ENCODE measurements at places on chromosomes 6 and 20.

DNA sequence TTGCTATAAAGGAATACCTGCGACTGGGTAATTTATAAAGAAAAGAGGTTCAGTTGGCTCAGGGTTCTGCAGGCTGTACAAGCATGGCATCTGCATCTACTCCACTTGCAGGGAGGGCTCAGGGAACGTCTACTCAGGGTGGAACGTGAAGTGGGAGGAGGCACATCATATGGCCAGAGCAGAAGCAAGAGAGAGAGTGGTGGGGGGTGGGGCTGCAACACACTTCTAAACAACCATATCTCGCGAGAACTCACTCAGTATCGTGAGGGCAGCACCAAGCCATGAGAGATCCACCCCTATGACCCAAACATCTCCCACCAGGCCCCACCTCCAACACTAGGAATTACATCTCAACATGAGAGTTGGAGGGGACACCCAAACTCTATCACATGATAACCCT, 109.8 kb upstream of the SCAF8 start:
- no peak for DNase-seq

DNA sequence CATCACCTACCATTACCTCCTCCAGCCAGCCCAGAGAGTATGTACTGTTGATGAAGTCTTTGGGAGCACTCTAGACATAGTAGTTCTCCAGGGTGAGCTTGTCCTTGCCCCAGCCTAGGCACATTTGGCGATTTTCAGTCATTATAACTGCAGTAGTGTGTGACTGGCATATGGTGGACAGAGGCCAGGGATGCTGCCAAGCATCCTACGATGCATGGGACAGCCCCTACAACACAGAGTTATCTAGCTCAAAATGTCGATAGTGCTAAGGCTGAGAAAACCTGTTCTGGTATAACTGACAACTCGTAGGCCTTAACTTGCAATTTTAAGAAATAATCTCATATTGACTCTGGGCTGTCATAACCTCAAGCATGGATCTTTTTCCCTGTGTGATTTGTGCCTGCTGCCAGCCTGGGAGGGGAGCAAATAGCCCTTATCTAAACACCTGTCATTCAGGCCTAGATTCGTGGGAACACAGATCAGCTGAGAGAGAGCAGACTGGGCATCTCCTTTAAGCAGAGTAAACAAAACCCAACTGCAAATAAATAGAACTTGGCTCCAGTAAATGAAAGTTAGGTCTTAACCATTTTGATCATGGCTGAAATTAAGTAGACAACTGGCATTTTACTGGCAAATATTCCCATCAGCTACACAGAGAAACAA, 102.6 kb downstream of the SPTLC3 start:
- no peak for DNase-seq

GRCh38 chr6:87364602-87365252, 20.1 kb downstream of the C6orf163 start:
- DNase-seq: no peak

- no peak for DNase-seq
These were observed 112.9 kb downstream of the TRERF1 start for GRCh38 chr6:42338744-42339222.

- DNase-seq: no peak
These were observed 12.3 kb downstream of the CYP21A2 start for GRCh38 chr6:32050562-32050961.

DNA sequence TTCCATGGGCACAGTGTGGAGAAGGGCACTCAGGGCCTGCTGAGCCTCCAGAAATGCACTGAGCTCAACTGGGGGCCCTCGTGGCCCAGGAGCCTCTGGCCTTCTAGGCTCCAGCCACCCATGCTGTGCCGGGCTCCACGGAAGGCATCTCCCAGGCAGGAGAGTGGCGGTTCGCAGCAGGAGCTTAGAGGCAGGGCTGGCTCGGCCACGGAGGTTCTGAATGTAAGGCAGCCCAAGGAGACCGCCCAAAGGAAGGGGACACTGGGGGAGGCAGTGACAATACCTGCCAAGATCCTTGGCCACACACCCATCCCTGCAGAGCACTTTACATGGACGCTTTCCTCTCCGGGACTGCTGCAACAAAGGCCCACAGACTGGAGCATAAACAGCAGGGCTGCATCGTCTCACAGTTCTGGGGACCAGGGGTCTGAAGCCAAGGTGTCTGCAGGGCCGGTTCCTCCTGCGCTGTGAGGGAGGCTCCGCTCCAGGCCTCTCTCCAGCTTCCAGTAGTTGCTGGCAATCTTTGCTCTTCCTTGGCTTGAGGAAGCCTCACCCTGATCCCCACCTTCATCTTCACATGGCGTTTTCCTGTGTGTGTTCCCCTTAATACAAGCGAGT, 128.2 kb upstream of the CDH4 start:
- DNase-seq: no peak

DNA sequence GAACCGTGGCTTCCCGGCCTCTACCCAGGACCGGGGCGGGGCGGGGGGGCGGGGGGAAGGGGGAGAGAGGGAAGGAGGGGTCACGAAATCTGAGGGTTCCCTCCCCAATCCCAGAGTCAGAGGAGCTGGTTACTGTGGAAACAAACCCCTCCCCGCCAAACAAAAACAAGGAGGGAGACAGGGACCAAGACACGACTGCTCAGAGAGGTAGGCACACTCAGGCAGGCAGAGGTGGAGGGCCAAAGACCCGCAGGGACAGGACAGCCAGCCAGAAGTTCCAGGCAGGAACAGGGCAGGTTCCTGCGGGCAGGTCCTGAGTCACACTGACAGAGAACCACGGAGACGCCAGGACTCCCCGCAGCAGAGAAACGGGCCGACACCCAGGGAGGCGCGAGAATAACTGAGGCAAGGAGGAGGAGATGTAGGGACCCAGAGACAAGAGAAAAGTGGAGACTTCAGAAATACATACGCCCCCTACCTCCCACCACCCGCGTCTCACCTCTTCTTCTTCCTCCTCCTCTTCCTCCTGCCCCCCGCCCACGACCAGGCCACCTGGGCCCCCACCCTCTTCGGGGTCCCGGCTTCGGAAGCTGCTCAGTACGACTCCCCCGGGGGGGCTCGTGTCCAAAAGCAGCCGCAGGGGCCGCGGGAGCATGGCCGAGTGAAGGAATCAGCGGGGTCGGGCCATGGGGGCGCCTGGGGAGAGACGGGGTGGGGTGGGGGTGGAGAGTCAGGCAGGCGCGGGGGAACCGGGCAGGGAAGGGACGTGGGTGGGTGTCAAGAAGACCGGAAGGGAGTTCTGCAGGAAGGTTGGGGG, 578 bp downstream of the RGL2 start:
- DNase-seq: no peak

- no peak for DNase-seq
These were observed 2.8 kb downstream of the SPO11 start for GRCh38 chr20:57332105-57333089.

DNA sequence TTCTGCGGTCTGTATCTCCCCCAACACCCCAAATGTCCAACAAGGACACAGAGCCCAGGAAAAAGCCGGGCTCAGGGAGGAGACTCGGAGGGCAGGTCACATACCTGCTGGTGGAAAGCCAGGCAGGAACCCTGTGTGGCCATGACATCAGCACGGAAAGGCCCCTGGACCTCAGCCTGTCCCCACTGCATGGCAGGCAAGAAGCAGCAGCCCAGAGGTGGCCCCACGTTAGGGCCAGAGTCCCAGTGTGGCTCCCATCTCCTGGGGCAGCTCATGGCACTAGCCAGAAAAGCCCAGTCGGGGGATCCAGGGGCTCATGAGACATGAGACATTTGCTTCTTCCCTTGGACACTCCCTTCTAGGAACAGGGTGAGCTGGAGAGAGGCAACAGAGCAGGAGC, 258.7 kb downstream of the DLL1 start:
- DNase-seq: no peak

- DNase-seq: no peak
These were observed 45.4 kb downstream of the EZR start for GRCh38 chr6:158773581-158774449.

- no peak for DNase-seq
These were observed 23.8 kb upstream of the DUSP22 start for GRCh38 chr6:268394-268935.

GRCh38 chr6:45187836-45188235, 140.3 kb upstream of the RUNX2 start:
- no peak for DNase-seq

DNA sequence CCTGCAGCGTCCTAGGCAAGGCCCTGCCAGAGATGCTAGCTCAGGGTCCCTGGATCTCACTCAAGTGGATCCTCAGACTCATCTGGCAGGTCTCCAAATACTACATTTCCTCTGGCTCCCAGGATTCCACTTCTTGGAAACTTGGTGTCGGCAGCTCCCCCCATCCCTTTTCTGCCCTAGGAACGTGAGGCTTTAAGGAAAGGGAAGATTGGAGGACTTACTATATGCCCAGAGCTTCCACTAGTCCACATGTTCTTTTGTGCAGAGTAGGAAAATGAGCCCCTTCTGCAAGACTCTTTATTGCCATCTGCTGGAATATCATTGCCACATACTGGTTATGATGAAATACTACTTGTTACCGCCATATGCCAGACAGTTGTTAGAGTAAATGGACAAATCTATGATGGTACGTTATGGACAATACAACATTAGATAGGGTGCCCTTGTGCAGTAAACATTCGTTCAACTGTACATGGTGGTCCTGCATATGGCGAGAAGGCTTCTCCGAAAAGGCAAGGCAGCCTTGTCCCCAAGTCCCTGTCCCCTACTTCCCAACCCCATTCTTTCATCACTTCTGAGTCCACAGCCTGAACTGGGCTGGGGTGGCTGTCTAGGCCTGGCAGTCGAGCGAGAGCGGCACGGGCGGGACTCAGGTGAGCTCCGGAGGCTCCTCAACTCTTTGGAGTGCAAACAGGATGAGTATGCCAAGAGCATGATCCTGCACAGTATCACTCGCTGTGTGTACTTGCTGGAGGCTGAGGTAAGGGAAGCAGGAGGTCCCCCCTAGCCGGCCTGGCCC, 780 bp downstream of the ARMC12 start:
- DNase-seq: no peak

- DNase-seq: no peak
These were observed 4.9 kb downstream of the SPINT4 start for GRCh38 chr20:45727044-45727443.

- DNase-seq: no peak
These were observed 439.4 kb downstream of the PHF3 start for GRCh38 chr6:64074981-64075380.

- DNase-seq: no peak
These were observed 89.5 kb upstream of the SIM1 start for GRCh38 chr6:100554228-100554627.

DNA sequence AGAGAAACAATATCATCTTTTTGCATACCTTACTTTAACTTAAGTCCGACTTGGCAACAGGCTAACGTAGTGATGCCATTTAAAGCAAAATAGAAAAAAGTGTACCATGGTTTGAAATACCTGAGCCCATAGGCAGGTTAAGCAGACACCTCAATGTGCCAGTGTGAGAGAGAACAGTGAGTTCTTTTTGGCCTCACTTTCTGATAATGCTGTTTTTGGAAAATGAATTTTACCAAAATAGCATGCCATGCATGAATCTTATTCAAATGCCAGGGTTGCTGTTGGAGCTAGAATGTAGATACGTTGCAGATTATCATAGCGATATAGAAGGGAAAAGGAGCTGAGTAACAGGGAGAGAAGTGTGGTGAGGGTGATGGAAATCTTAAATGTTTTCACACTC, 170.2 kb downstream of the OTOR start:
- no peak for DNase-seq

GRCh38 chr6:105207524-105208269, 27.9 kb upstream of the POPDC3 start:
- no peak for DNase-seq

DNA sequence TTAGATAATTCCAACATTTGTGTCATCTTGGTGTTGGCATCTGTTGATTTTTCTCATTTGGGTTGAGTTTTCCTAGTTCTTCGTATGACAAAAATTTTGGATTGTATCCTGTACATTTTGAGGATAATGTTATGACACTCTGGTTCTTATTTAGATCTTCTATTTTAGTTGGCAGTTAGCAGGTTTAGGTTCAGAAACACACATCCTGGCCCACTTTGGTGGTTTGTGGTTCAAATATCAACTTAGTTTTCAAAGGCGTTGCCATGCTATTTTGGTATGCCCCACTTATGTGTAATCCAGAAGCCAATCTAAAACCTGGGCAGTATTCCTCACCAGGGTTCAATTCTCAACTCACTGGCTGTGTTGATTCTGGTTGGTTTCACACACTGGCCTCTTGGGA, 68.2 kb downstream of the NOX3 start:
- DNase-seq: no peak

- DNase-seq: no peak
These were observed 483.4 kb upstream of the FLRT3 start for GRCh38 chr20:14820771-14821170.

DNA sequence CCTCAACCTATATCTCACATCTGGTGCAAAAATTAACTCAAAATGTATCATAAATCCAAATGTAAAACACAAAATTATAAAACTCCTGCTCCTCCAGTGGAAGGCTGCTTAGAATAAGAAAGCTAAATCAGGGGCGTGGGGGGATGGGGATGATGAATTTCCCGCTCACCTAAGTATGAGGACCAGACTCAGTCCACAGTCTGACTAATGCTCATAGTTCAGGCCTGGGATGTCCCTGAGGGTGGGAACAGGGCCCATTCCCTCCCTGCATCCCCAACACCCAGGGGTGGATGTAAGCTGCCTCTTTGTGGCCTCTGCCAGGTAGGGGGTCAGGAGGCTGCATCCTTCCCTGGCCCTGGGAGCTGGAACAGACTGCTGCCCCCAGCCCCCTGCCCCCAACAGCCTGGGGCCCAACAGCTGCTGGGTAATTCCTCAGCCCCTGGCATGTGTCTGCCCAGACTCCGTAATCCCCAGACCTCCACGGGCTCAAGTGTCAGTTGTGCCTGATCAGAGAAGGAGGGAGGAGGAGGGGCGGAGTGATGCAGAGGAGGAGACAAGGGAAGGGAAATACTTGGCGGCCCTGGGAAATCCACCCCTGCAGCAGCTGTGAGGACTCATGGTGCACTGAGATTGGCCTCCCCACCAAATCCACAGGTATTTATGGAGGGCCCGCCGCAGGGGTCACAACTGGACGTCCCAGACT, 224.5 kb downstream of the PREX1 start:
- no peak for DNase-seq

- no peak for DNase-seq
These were observed 114.0 kb upstream of the HDGFL1 start for GRCh38 chr6:22455378-22455777.

DNA sequence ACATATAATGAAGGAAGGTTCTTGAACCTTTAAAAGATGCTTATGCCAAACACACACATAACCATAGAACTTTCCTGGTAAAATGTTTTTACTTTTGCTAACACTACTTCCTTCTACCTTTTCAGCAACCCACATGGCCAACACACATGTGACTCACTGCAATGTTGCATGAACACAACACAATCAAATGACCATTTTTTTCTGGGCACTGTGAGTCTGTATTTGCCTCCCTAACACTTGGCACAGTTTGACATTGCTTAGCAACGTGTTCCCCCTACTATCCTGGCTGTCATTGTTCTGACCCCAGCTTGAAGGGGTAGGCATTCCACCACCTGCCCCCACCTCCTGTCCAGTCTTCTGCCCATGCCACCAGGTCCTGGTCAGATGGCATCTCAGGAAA, 204.8 kb upstream of the PRND start:
- DNase-seq: no peak

DNA sequence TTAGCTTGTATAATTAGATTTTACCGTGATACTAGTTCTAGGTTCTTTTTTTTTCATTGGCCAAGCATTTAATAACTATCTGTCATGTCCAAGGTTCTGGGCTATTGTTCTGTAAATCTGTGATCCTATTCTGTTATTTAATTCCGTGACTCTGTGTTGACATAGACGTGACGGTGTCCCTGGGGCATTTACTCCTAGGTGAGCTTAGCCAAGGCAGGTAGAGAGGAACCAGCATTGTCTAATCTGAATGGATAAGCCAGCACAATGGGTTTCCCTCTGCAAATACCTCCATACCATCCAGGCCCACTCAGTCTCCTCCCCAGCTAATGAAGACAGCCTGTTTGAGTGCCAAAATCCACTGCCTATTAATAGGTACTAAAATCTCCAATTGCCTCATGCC, 8.9 kb upstream of the CDSN start:
- DNase-seq: no peak

Measured in activated naive CD4-positive, alpha-beta T cell (primary cell).